ENCODE measurements at places on chromosomes 6 and 20.
A peak's percentile ranks its signal among the peaks of the same experiment; 100 is the strongest.

DNA sequence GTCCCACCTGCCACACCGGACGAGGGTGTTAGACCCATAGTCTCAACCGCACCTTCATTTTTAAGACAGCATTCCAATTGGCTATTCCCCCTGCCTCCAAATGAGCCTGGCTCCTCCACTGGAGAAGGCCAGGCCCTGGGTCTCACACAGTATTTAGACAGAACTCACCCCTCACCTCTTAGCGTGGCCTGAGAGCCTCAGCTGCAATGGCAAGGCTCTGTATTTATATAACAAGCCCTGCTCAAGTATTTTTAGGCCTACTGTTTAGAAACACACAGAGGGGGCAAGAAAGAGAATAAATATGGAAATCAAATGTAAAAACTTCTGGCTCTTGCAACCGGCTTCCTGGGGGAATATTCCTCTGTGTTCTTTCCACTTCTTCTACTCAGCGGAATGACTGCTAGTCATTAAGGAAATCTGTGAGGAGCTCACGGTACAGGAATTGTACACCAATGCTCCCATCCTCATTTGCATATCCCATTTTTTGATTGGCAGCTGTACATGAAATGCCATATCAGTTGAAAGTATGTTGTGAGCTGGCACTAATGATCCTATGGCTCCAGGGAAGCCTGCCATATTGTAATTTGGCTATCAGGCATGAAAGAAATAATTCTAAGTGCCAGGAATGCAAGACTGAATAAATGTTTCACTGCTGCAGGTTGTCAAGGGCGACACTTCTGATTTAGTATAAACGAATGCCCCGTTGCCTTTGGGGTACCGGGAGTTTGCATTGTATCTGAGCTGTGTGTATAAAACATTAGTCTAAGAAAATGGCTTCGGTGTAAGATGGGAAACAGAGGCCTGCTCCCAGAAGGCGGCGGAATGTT, 207.5 kb downstream of the ZNF217 start:
- H3K4me1 ChIP-seq, result no peaks in the 10 kb centered on the region
- no peak overlapping the region for H3K27ac ChIP-seq
- H3K27me3 ChIP-seq, result no peaks in the 10 kb centered on the region
- no peak for DNase-seq

DNA sequence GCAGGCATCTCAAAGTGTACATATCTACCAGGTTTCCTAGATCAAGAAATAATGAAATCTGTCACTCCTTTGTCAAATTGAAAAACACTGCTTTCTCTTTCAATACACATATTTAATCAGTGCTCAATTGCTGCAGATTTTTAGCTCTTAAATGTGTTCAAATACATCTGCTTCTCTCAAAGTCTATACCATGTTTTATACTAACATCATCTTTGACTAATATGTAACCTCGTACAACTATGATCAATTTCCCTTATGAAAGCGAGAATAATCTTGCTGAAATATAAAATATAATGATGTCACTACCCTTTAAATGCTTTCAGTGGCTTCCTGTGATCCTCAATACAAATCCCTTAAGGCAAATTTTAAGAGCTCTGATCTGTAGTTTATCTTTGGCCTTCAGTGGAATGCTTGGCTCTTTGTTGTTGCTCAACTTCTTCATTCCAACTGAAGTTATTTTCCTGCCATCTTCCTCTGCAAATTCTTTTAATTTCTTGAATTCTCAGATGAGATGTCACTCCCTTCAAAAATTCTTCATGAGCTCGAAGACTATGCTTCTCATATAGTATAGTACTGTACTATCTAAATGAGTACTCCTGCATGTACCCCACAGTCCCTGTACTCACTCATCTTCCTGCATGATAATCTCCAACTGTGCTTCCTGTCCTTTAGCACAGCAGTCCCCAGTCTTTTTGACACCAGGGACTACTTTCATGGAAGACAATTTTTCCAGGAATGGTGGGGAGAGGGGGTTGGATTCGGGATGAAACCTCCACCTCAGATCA, 545.1 kb upstream of the GJE1 start:
- H3K36me3 ChIP-seq, result no peaks in the 10 kb centered on the region
- DNase-seq, result no peak

DNA sequence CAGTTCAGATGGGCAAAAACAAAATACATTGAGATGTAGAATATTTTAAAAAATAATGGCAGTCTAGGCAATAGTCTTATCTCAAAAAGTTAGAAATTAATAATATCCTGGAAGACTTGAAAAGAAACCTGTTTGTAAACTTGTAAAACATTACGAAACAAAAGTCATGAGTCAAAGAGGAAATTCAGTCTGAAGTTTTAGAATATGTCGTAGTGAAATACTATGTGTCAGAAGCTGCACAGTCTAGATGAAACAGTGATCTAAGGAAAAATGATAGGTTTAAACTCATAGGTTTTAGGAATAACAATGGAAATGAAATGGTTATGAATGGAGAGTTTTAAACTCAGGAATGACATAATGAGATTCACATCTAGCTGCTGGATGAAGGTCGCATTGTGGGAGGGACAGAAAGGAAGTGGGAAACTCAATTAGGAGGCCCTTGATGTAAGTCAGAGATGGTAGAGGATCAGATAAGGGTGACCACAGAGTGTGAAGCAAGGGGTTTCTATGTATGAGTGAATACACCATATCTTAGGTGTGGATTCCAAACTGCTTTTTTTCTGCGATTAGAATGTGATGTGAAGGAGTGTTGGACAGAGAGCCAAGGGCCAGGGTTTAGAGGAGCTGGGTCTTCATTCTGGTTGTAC, 2.8 kb downstream of the SNRPB2 start:
- H3K4me1 ChIP-seq, result peaks cover 28% of the 10 kb centered on the region
- DNase-seq, result no peak
- H3K27me3 ChIP-seq, result no peaks in the 10 kb centered on the region
- H3K36me3 ChIP-seq, result peaks cover 60% of the 10 kb centered on the region
- no peak overlapping the region for H3K4me3 ChIP-seq

GRCh38 chr20:44851545-44851944, 34.0 kb upstream of the YWHAB start:
- no peaks in the 10 kb centered on the region for H3K4me1 ChIP-seq
- no peak overlapping the region for H3K27ac ChIP-seq
- no peak overlapping the region for H3K4me3 ChIP-seq
- H3K27me3 ChIP-seq, result no peaks in the 10 kb centered on the region
- H3K36me3 ChIP-seq, result no peaks in the 10 kb centered on the region

DNA sequence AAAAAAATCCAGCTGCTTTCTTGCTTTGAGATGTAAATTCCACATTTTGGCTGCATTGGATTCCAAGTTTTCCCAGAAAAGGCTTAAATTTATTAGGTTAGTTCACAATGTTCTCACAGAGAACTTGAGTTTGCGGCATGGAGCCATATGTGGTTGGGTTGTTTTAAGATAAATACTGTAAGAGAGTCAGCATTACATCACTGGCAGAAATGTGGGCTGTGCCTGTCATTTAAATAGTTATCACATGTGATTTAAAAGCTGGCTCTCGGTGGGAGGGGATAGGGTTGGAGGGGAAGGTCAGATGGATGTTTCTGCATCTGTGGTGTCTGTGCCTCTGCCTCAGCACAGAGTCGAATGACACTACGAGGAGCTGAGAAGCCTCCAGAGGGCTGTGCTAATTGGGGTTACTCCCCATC, 73.8 kb upstream of the SCP2D1 start:
- no peak for DNase-seq
- peaks cover 8% of the 10 kb centered on the region for H3K4me1 ChIP-seq
- H3K27me3 ChIP-seq, result no peaks in the 10 kb centered on the region
- H3K27ac ChIP-seq, result peak overlapping the region; percentile 27
- H3K4me3 ChIP-seq, result no peak overlapping the region

- H3K4me1 ChIP-seq, result no peaks in the 10 kb centered on the region
- no peaks in the 10 kb centered on the region for H3K36me3 ChIP-seq
- no peak for DNase-seq
- H3K27ac ChIP-seq, result no peak overlapping the region
- H3K4me3 ChIP-seq, result no peak overlapping the region
- H3K27me3 ChIP-seq, result no peaks in the 10 kb centered on the region
These were observed 97.8 kb upstream of the OGFRL1 start for GRCh38 chr6:71190809-71191208.

DNA sequence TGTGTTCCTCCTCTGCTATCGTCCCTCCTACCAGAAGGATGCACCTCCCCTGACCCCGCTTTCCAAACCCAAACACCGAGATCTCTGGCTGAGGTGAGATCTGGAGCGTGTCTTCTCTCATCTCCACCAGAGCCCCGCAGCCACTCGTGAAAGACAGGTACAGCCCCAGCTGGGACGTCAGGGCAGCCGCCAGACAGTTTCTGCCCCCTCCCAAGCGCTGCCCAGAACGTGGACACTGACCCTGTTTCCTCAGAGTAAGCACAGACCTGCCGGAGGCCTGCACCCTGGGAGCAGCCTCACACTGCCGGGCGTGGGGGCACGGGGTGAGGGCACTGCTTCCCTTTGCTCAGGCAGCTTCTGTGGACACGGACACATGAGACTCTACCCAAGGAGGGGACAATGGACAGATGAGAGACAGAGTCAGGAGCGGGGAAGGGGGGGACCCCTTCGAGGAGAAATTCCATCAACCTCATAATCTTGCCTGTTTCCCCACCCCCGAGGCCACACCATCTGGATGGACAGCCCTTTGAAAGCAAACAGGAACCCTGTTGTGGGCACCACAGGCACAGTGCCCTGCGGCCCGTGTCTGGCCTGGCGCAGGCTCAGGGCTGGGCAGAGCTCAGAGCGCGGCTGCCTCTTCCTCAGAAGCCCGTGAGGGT, 210.6 kb downstream of the DLL1 start:
- DNase-seq, result no peak
- H3K4me1 ChIP-seq, result no peaks in the 10 kb centered on the region
- H3K4me3 ChIP-seq, result no peak overlapping the region
- H3K27ac ChIP-seq, result no peak overlapping the region
- H3K27me3 ChIP-seq, result peaks cover 25% of the 10 kb centered on the region

DNA sequence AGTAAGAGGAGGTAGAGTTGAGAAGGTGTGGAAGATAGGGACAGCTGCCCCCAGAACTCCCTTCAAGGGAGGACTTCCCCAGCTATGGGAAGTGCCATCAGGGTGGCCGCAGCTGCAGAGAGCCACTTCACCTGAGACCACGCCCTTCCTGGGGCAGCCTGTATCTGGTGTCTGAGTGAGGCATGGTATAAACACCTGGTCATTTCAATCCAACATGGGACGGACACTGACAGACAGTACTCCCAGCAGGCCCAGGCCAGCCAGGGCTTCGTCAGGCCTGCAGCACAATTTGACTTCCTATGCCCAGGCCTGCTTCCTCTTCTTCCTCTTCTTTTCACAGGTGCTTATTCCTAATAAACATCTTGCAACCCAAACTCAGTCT, 4.5 kb downstream of the SOX12 start:
- peaks cover 54% of the 10 kb centered on the region for H3K4me1 ChIP-seq
- no peak overlapping the region for H3K27ac ChIP-seq
- H3K4me3 ChIP-seq, result no peak overlapping the region
- H3K27me3 ChIP-seq, result no peaks in the 10 kb centered on the region
- DNase-seq, result no peak

- no peak overlapping the region for H3K27ac ChIP-seq
- H3K36me3 ChIP-seq, result no peaks in the 10 kb centered on the region
- DNase-seq, result no peak
- no peaks in the 10 kb centered on the region for H3K4me1 ChIP-seq
- peaks cover 52% of the 10 kb centered on the region for H3K27me3 ChIP-seq
These were observed 53.0 kb downstream of the LINC00237 start for GRCh38 chr20:21053002-21053762.

DNA sequence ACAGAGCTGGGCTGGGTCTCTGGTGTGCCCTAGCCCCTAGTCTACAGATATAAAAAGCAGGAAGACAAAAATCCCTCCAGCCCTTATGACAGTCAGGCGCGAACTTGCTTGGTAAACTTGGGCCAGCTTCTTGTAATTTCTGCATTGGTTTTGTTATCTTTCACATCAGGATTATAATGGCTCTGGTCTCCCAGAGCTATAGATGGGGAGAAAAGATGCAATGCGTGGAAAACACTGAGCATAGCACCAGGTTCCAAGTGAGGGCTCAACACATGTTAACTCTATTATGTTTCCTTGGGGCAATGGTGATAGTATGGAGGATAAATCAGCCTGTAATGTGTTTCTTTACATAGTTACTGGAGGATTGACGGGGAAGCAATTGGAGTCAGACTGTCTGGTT, 246.8 kb upstream of the KCNG1 start:
- H3K27ac ChIP-seq, result no peak overlapping the region
- no peak overlapping the region for H3K4me3 ChIP-seq
- peaks cover 16% of the 10 kb centered on the region for H3K27me3 ChIP-seq
- no peaks in the 10 kb centered on the region for H3K36me3 ChIP-seq
- DNase-seq, result no peak
- H3K4me1 ChIP-seq, result no peaks in the 10 kb centered on the region

DNA sequence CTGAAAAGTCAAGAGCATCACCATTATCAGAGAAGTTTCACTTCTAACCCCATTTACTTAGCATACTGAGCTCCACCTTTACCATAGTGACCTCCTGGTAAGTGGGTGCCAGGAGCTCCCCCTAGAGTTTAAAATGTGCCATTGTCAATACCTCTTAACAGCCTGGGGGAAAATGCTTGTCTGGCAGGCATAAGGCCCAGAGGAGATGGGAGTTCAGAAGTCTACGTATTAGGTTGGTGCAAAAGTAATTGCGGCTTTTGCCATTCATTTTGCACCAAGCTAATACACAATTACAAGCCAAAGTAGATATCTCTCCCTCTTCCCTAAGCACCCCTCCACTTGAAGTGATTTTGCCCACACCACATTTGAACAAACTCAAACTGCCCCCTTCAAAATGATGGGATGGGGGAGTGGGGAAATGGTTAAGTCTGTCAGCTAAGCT, 919.0 kb downstream of the KIF16B start:
- no peaks in the 10 kb centered on the region for H3K27me3 ChIP-seq
- no peak overlapping the region for H3K4me3 ChIP-seq
- H3K4me1 ChIP-seq, result no peaks in the 10 kb centered on the region
- DNase-seq, result no peak
- no peak overlapping the region for H3K27ac ChIP-seq

DNA sequence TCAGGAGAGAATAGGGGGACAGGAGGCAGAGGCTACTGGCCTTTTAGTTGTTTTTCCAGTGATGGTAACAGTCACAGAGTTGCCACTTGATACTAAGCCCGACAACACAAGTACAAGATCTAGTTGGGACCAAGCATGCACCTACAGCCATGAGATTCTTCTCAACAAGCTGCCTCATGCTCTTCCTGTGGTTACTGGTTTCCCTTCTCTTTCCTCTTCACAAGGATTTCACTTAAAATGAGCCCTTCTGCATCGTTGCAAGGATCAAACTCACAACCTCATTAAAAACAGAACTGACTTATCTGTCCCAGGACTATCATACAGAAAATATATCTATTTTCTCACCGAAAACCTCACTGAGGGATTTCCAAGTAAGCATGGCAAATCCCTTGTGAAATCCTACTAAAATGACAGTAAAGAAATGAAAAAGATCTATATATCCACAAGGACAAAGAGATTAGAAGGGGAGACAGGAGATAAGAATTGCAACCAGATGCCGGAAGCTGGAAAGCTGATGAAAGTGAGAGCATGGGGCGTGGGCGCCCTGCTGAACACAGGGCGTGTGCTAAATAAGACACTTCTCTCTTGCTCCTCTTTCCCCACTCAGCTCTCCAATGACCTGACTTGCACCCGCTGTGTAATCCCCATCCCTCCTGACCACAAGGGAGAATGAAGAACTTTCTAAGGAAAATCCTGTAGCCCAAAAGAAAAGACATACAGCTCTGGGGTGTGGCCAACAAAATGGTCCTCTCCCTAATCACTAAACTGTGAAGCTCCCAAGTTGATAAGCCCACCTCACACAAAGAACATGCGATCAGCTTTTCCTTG, 13.4 kb downstream of the MTFR2 start:
- no peak for DNase-seq
- no peaks in the 10 kb centered on the region for H3K27me3 ChIP-seq
- H3K4me1 ChIP-seq, result no peaks in the 10 kb centered on the region
- H3K4me3 ChIP-seq, result no peak overlapping the region
- no peak overlapping the region for H3K27ac ChIP-seq
- H3K36me3 ChIP-seq, result no peaks in the 10 kb centered on the region

All from esophagus squamous epithelium (tissue), 5 donors.